ENCODE measurements at places on chromosomes 11 and 22.
A peak's percentile ranks its signal among the peaks of the same experiment; 100 is the strongest.

DNA sequence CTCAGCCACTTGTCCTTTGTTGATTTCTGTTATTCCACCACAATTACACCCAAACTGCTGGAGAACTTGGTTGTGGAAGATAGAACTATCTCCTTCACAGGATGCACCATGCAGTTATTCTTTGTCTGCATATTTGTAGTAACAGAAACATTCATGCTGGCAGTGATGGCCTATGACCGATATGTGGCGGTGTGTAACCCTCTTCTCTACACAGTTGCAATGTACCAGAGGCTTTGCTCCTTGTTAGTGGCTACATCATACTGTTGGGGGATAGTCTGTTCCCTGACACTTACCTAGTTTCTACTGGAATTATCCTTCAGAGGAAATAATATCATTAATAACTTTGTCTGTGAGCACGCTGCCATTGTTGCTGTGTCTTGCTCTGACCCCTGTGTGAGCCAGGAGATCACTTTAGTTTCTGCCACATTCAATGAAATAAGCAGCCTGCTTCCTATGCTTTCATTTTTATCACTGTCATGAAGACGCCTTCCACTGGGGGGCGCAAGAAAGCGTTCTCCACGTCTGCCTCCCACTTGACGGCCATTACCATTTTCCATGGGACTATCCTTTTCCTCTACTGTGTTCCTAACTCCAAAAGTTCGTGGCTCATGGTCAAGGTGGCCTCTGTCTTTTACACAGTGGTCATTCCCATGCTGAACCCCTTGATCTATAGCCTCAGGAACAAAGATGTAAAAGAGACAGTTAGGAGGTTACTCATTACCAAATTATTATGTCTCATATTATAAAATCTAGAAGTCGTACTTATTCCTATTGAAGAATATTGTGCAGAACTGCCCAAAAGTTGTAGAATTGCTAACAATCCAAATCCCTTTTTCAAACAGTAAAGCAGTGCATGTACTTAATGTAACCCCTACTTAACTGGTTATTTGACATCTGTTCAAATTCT is 53.2 kb downstream of the OR4C6 start:
- DNase-seq: no peak

- DNase-seq: no peak
Observed at GRCh38 chr22:19044381-19044780, 77.8 kb downstream of the DGCR2 start.

GRCh38 chr11:127902382-127902781 is 685.0 kb downstream of the ETS1 start:
- DNase-seq: no peak

DNA sequence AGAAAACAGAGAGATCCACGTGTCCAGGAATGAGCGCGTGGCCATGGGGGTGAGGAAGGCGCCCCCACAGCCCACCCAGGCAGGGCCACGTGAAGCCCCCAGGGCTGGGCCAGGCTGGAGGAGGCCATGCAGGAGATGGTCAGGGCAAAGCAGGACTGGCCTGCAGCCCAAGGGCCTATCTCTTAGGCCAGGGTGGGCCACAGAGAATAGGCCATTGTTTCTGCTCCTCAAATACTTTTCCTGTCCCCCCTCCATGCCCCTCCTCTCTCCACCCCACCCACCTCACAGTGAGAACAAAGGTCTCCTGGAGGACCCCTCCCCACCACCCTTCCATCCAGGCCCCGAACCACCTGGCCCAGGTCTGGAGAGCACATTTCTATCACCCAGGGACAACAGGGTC is 8.3 kb upstream of the CDC42EP1 start:
- DNase-seq: no peak

GRCh38 chr11:69888483-69889181 is 69.4 kb upstream of the FGF3 start:
- no peak for DNase-seq

GRCh38 chr22:44523981-44524759 is 26.1 kb upstream of the RTL6 start:
- peak; percentile 87 for DNase-seq

- no peak for DNase-seq
Observed at GRCh38 chr11:123682696-123683410, 28.4 kb upstream of the SCN3B start.

DNA sequence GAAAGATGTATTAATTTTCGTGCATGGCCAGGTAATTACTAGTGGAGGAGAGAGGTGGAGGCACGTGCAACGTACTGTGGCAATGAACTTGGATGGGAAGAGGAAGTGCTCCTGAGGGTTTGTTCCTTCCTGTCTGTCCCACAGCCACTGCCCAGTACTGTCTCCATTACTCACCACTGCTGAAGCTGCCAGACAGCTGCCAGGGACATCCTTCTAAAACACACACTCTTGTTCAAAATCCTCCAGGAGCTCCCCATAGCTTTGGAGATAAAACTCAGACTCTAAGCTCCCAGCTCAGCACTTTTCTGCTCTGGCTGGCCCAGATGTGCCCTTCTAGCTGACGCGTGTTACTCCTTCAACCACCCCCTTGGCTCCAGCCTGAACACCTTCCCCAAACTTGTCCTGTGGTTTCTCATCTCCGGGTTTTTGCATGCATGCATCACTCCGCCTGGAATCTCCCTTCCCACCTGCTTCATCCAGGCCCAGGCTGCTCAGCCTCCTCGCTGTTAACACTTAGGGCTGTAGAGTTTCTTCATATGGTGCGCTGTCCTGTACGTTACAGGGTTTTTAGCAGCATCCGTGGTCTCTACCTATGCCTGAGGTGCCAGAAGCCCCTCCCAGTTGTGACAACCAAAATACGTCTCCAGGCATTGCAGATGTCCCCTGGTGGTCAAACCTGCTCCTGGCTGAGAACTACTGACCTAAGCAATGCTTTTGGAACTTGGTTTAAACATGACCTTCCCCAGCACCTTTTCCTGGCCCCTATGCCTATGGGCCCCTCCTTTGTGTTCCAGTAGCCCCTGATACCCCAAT is 69.5 kb downstream of the C11orf91 start:
- DNase-seq: no peak

- DNase-seq: no peak
Observed at GRCh38 chr22:34702279-34702678, 363.7 kb upstream of the ISX start.

- DNase-seq: peak; percentile 14
Observed at GRCh38 chr11:103359216-103359615, 250.0 kb downstream of the DYNC2H1 start.

DNA sequence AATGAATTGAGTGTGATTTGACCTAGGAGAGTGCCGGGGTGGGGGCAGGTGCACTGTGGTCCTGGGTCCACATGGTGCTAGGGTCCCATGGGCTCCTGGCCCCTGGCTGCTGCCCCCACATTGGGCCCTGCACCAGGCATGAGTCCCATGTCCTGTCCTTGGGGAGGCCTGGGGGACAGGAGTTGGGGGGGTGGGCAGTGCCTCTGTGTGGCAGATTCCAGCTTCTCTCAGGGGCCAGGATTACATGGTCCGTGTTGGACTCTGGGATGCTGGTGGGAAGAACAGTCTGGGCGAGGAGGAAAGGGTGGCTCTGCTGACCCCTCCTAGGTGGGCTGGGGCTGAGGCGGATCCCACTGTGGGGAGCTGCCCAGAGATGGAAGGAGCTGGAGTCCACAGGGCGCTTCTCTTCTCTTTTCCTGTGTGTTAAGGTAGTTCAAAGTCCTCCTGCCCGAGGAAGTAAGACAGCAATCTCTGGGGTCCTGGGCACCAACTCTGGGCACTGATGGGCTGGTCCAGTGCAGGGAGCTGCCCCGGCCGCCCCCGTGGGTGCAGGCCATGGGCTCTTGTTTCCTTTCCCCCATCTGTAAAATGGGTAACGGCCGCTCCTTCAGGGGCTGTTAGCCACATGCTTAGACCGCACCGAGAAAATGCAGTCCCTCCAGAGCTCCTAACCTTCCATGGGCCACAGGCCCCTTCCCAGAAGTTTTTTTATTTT is 19.8 kb downstream of the KCNQ1 start:
- DNase-seq: no peak

GRCh38 chr11:64542172-64543125 is 48.6 kb upstream of the SLC22A12 start:
- no peak for DNase-seq

DNA sequence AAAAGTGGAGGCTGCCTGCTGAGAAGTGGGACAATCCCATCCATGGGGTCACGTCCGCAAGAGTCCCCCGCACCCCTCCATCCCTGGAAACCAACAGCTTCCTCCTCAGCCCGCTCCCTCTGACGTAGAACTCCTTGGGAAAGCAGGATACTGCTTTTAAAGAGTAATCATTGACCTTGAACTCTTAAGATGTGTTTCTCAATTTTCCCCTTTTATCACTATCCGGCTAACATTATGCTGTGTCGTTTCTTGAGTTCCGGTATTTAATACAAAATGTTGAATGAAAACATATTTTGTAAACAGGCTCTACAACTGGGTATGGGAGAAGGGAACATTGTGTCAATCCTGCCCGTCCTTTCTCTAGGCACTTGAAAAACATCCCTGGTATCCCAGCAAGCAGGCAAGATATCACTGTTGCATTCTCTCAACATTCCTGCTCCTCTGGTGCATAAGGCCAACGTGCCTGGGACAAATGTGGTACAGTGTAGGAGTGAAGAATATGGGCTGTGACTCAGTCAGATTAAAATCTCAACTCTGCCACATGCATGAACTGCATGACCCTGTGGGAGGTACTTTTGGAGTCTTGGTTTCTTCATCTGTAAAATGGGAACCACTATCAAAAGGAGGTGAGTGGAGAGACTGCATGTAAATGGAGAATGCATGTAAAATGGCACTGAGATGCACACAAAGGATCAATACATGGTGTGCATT is 52.8 kb downstream of the WT1 start:
- DNase-seq: no peak

Data from BJ (cell line).